Epithelial cell of esophagus (primary cell): ENCODE measurements at places on chromosomes 13 and 19.

DNA sequence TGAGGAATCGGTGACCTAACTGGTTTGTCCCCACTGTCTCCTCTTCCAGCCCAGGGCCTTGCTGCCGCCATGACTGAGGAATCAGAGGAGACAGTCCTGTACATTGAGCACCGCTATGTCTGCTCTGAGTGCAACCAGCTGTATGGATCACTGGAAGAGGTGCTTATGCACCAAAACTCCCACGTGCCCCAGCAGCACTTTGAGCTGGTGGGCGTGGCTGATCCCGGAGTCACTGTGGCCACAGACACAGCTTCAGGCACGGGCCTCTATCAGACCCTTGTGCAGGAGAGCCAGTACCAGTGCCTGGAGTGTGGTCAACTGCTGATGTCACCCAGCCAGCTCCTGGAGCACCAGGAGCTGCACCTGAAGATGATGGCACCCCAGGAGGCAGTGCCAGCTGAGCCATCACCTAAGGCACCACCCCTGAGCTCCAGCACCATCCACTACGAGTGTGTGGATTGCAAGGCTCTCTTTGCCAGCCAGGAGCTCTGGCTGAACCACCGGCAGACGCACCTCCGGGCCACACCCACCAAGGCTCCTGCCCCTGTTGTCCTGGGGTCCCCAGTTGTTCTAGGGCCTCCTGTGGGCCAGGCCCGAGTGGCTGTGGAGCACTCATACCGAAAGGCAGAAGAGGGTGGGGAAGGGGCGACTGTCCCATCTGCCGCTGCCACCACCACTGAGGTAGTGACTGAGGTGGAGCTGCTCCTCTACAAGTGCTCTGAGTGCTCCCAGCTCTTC lies 2.7 kb downstream of the ZNF574 start:
- DNase-seq, result no peak

- DNase-seq, result peak; percentile 55
Observed at GRCh38 chr19:57888107-57888559, 704 bp downstream of the ZNF814 start.

GRCh38 chr19:54422136-54422535 lies 6.9 kb downstream of the TTYH1 start:
- no peak for DNase-seq

DNA sequence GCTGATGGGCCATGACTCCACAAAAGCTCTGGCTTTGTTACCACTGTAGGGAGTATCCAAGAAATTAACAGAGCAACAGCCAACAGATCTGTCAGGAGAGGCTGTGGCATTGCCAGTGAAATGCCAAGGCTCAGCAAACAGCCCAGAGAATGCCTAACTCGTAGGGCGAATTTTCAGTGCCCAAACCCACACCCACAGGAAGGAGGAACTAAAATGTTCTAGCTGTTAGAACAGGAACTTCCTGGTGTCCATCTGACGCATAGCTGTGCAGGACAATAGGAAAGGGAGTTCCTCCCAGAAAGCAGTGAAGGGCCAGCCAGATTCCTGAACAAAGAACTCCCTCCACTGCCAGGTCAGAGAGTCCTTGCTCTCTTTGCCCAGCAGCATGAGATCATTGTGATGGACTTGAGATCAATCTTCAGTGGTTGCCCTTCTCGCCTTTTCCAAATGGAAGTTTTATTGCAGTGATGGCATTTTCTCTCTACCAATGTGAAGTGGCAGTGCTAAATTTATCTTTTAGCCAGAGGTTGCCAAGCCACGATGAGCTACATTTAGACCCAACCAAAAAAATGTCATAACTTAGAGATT lies 224.2 kb upstream of the STARD13 start:
- peak; percentile 34 for DNase-seq

DNA sequence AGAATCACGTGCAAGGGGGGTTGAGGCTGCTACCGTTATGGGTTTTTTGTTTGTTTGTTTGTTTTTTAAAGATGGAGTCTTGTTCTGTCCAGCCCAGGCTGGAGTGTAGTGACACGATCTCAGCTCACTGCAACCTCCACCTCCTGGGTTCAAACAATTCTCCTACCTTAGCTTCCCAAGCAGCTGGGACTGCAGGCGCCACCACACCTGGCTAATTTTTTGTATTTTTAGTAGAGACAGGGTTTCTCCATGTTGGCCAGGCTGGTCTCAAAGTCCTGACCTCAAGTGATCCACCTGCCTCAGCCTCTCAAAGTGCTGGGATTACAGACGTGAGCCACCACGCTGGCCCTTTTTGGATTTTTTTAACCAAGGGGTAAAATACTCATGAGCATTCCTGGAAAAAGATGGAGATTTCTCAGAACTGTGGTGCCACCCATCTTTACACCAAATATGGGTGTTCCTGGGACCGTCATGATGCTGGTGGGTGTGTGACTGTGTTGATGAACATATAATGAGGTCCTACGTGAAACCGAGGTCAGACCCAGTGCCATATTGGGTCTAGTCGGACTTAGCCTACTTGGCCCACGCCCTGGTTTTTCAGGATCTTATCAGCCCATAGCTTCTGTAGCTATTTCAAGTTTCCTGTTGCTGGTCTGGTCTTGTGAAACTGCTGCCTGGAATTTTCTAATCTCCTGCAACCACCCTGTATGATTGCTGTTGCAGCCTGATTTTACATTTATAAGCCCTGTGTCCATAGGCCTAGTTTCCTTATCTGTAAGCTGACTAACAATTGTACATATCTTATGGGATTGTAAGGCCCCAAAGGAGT lies 6.2 kb downstream of the PPP1R15A start:
- no peak for DNase-seq

- DNase-seq, result peak; percentile 55
Observed at GRCh38 chr13:49436890-49437289, 7.0 kb downstream of the CAB39L start.
